Fibroblast of skin of scalp (primary cell): ENCODE measurements at places on chromosomes 7 and 10.
A peak's percentile ranks its signal among the peaks of the same experiment; 100 is the strongest.

GRCh38 chr10:79346012-79346340, 1.3 kb upstream of the PPIF start:
- no peak for DNase-seq

- peak; percentile 97 for DNase-seq
Observed at GRCh38 chr10:102675666-102676533, 31.6 kb downstream of the TRIM8 start.

DNA sequence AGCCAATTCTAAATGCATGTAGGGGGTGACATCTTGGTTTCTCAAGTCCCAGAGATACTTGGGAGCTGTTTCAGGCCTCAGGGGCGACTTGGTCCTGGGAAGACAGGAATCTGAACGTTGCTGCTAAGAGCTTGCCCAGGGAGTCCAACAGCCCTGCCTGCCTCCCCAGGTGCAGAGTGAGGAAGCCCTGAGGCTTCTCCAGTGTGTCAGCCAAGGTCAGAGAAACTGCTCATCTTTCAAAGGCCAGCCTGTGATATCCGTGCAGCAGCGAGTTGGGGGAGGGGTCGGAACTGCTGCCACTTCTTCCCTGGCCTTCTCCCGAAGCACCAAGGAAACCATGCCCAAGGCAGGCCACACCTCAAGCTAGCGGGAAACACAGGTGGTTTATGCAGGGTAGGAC, 9.7 kb downstream of the GDF2 start:
- no peak for DNase-seq

- DNase-seq, result no peak
Observed at GRCh38 chr10:3010816-3011460, 56.4 kb upstream of the PFKP start.

GRCh38 chr10:60025279-60025678, 118.9 kb upstream of the CCDC6 start:
- DNase-seq, result no peak

- DNase-seq, result no peak
Observed at GRCh38 chr7:70719125-70719524, 412.8 kb upstream of the GALNT17 start.

DNA sequence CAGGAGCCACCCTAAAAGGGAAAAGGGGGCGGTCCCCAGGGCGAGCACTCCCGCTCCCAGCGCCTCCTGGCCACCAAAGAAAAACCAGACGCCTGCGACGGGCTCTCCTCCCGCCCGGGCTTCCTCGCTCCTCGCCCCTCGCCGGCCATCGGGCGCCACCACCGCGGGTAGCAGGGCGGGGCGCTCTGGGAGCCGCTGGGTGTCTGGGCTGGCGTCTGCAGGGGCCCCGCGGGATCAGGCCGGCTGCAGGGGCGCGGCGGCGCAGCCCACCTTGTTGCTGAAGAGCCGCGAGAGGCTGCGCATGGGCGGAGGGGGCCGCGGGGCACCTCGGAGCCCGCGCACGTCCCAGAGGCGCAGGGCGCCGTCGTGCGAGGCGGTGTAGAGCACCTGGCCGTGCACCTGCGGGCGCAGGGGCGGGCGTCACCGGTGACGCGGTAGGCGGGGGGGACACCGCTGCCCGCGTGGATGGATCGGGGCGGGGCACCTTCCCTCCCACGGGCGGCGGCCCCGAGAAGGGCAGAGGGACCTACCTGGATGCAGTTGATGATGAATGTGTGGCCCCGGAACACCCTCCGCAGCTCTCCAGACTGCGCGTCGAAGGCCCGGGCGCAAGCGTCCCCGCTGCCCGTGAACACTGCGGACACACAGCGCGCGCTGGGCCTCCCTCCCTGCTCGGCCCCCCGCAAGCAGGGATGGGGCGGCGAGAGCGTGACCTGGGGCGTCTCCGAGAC, 28.3 kb downstream of the WDR86 start:
- no peak for DNase-seq

- DNase-seq, result no peak
Observed at GRCh38 chr10:5555021-5555510, 30.3 kb downstream of the CALML3 start.

- DNase-seq, result no peak
Observed at GRCh38 chr7:13078105-13078504, 390.7 kb downstream of the ARL4A start.

DNA sequence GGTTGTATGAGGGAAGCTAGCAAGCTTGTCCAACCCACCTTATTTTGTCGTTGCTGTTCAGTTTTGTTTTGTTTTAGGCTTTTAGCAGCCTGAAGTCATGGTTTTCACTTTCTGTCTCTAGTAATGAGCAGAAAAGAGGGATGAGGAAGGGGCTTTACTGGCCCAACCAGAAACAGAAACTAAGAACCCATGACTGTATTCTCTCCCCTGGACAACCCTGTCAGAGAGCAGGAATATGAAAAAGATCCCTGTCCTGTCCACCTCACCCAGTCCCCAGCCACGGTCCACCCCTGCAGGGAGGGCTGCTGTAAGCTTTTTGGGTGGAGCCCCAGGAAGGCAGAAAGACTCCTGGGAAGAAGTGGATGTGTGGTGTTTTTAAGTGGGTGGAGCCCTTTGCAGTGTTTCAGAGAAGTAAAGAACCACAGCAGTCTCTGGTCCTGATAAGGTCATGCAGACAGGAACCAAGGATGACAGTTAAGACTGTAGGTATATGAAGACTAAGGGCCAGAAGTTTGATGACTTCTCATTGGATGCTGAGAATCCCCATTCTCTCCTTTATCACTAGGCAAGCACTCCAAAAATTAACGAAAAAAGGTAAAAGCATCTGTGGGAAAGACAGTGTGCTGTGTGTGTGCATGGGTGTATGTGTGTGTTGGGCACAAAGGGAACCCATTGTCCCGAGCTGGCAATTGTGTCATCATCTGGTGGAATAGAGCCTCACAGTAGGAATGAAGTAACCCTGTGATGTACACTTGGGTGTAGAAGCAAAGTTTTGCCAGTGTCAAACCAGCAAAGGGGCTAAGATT, 13.8 kb downstream of the MRPL32 start:
- peak; percentile 27 for DNase-seq
